ENCODE measurements at places on chromosomes 3 and 15.

- DNase-seq = no peak
Measured at GRCh38 chr3:160150525-160150924, 74.7 kb upstream of the C3orf80 start.

DNA sequence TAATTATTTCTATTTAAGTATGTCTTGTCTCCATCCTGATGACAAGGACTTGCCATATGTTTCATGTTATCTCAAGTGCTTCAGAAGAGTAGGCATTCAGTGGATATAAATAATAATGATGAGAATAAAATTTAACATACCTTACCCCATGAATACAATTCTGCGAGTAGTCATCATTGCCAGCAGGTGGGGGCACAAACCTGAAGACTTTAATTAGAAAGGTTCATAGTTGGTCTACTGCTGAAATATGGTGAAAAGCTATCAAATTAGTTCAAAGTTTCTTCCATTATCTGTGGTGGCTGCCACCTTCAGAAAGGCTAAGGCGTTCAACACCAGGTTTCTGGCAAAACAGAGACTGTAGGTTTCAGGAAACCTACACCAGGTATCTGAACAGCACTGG, 100.9 kb downstream of the P3H2 start:
- DNase-seq = no peak

GRCh38 chr3:139771331-139771730, 93.6 kb upstream of the NMNAT3 start:
- DNase-seq = no peak

DNA sequence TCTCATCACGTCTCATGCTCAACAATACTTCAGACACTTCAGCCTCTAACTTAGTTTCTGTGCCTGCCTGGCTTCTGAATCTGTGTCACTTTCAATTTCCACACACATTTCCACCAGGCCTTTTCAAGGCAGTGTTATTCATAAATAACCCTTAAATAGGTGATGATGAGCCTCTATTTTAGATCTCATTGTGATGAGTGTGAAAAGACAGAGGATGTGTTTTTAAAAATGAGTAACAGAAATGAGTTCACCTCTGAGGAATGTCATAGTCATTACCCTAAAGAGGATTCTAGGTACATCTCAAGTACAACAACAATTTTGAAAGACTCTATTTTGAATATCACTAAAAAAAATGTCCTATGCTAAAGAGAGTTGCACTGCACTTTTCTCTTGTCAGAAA, 64.6 kb downstream of the STAC start:
- no peak for DNase-seq

DNA sequence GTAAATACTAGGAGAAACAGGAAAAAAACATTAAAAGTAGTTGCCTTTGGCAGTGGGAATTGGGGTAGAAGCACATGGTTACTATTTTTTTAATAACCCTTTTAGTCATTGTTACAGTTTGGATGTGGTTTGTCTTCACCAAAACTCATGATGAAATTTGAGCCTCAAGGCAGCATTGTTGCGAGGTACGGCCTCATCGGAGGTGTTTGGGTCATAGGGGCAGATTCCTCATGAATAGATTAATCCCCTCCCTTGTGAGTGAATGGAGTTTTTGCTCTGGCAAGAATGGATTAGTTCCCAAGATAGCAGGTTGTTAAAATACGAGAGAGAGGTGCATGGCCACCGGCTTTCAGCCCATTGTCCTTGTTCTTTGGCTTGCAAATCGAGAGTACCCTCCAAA, 92.6 kb downstream of the LEKR1 start:
- no peak for DNase-seq

DNA sequence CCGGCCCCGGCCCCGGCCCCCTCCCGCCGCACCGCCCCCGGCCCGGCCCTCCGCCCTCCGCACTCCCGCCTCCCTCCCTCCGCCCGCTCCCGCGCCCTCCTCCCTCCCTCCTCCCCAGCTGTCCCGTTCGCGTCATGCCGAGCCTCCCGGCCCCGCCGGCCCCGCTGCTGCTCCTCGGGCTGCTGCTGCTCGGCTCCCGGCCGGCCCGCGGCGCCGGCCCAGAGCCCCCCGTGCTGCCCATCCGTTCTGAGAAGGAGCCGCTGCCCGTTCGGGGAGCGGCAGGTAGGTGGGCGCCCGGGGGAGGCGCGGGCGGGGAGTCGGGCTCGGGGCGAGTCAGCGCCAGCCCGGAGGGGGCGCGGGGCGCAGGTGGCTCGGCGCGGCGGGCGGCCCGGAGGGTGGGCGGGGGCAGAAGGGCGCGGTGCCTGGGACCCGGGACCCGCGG, 352 bp downstream of the CHRD start:
- peak; percentile 51 for DNase-seq

GRCh38 chr15:98899272-98900021, 108.1 kb downstream of the PGPEP1L start:
- DNase-seq = peak; percentile 72

Measured in NCI-H345 (cell line).